Osteocyte (in vitro differentiated cells): ENCODE measurements at places on chromosomes 3 and 15. TPM values are rescaled to one million over a fixed set of nuclear protein-coding genes. Genes with fewer than 3 reads are reported as not detected.

GRCh38 chr3:75101329-75102147, 487.1 kb upstream of the CNTN3 start:
- H3K36me3 ChIP-seq = no peaks in the 10 kb centered on the region
- H3K4me3 ChIP-seq = no peak overlapping the region
- no peaks in the 10 kb centered on the region for H3K4me1 ChIP-seq
- H3K27me3 ChIP-seq = no peaks in the 10 kb centered on the region

GPR160 gene
- 0.27 TPM in 1 of 2 replicates, not detected in the other for total RNA-seq

DNA sequence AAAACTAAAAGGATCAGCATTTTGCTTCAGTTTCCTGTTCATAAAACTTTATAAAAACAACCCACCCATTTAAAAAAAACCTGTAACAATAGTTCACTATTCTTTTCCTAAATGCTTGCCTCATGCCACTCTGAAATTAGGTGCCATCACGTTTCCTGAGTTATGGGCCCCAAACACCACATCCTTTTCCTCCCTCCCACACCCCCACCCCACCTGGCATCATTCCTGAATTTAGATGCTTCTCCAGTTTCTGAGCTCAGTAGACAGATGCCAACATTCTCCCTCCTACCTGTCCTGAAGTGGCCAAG, 11.9 kb upstream of the ARHGEF3 start:
- peak; percentile 2 for DNase-seq
- peaks cover 12% of the 10 kb centered on the region for H3K4me1 ChIP-seq
- no peak overlapping the region for H3K4me3 ChIP-seq

- no peak for DNase-seq
- H3K4me3 ChIP-seq = no peak overlapping the region
- no peaks in the 10 kb centered on the region for H3K27me3 ChIP-seq
- no peaks in the 10 kb centered on the region for H3K36me3 ChIP-seq
- H3K4me1 ChIP-seq = peaks cover 44% of the 10 kb centered on the region
These were observed 121.5 kb downstream of the XXYLT1 start for GRCh38 chr3:195149292-195150030.
